ENCODE measurements at places on chromosomes 16 and 17. TPM values are rescaled to one million over a fixed set of nuclear protein-coding genes. Genes with fewer than 3 reads are reported as not detected.

ATP2C2 gene
- total RNA-seq = 84.2 TPM

- no peak for DNase-seq
Observed at GRCh38 chr16:53043428-53043831, 9.3 kb downstream of the CHD9NB start.

GRCh38 chr16:72723781-72724180 is 324.1 kb downstream of the ZFHX3 start:
- DNase-seq = no peak

RPL27 gene
- total RNA-seq = 331 TPM

Measured in Peyer's patch (tissue), 4 donors.